GOT3 (cell line): ENCODE measurements at places on chromosomes 16 and 17.

GRCh38 chr17:28317099-28317965, 1.7 kb upstream of the TMEM97 start:
- no peak for DNase-seq

- DNase-seq, result no peak
Observed at GRCh38 chr16:7313170-7313569, 19.5 kb upstream of the RBFOX1 start.

DNA sequence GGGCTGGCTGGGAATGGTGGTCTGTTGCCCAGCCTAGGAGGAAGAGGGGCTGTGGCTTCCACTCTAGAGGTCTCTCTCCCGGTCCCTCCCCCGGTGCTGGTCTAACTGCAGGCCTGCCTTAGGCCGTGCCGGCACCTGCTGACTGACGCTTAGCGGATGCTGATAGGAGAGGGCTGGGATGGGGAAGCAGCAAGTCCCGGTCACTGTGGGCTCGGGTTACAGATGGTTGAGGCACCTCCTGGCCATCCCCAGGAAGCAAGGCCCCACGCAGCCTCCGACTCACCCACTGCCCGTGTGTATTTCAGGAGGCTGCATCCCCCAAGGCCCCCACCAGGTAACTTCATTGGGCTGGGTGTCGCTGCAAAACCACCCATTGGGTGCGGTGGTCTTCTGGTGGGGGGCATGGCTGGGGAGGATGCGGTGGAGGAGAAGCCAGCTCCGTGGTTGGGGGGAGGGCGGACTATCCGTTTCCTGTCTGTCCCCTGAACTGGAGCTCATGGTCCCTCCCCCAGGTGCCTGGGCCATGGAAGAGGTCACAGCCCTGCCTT, 278.9 kb downstream of the SEC14L1 start:
- no peak for DNase-seq

DNA sequence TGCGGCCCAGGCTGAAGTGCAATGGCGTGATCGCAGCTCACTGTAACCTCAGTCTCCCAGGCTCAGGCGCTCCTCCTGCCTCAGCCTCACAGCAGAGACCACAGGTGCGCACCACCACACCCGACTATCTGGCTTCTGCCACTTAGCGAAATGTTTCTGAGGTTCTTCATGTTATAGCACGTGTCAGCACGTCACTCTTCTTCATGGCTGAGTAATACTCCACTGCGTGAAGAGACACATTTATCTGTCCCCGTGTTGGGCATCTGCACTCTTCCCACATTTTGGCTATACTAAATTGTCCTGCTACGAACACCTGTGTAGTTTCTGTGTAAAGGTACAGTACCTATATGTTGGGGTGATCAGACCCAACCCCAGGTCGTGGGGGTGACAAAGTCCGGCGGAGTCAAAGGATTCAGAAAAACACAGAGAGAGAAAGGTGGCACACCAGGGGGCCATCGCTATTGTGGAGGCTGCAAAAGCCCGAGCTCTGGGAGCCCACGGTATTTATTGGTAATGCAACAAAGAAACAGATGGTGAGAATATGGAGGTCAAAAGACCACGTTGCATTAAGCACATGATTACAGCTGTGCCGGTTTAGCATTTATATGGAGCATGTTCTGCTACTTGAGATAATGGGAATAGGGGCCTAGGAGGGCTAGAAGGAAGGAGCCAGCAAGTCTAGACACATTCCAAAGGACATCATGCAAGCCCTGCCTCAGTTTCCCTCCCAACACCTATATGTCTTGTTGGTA, 851 bp upstream of the DPEP1 start:
- no peak for DNase-seq

DNA sequence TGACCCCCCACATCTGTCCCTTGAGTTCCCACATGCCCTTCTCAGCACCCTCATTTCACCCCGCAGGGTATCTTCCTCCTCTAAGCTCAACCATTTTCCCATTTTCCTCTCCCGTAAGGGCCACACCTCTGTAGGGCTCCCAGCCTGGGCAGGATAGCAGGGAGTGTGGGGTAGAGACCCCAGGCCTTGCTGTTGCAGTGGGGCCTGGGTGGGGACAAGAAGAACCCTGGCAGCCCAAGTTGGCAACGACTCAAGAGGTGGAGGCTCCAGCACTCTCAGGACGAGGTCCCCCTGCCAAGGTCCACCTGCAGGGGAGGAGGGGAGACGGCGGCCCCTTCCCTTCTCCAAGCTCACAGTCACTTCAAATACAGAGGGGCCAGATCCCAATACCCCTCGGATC, 2.0 kb upstream of the TMEM92 start:
- no peak for DNase-seq

DNA sequence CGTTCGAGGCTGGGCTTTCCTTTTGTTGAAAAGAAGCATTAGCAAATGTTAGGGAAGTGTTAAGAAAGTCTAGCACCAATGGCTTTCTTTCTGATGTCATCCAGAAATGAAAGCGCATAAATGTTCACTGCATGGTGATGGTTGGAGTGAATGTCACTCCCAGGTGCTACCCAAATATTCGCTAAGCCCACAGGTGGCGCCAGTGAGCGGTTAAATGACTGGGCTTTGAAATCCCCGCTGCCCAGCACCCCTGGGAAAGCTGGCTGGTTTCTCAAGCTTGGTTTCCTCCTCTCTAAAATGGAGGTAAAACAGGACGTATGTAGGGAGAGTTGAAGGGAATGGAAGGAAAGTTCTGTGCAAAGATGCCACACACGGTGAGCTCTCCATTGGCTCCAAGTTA, 104.4 kb downstream of the IRX5 start:
- DNase-seq, result no peak

GRCh38 chr17:74832421-74832820, 27.3 kb downstream of the GRIN2C start:
- no peak for DNase-seq

DNA sequence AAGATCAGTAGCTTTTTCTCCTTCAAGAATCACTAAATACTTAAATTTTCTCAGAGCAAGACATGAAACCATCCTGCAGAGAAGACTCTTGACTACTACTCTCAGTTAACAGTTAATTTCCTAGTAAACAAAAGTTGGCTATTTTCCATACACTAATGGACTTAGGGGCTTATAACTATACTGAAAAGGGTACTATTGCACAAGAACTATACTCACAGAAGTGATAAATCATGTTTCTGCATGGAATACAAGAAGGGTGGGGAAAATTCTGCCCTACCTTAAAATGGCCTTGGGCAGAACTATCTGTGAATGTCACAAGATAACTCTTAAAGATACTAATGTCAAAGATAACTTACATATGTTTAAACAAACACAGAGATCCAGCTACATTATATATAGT, 12.5 kb downstream of the ZNF652 start:
- DNase-seq, result no peak

- DNase-seq, result no peak
Observed at GRCh38 chr17:57920916-57921703, 34.1 kb downstream of the CUEDC1 start.

DNA sequence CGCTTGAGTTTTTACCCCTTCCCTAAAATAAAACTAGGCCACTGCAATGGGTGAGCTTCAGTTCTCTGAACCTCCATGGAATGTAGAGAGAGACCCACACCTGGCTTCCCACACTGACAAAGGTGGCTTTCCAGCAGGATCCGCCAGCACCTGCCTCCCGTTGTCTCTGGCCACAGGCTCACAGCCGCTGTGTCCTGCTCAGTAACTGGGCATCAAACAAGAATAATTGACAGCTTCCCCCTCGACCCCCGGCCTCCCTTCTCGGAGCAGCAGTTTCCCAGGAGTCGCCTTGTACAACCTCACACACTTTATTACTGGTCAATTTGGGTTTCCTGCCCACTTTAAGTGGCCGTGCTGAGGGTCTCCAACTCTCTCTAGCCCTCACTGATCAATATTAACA, 586.1 kb upstream of the PSMD7 start:
- no peak for DNase-seq

DNA sequence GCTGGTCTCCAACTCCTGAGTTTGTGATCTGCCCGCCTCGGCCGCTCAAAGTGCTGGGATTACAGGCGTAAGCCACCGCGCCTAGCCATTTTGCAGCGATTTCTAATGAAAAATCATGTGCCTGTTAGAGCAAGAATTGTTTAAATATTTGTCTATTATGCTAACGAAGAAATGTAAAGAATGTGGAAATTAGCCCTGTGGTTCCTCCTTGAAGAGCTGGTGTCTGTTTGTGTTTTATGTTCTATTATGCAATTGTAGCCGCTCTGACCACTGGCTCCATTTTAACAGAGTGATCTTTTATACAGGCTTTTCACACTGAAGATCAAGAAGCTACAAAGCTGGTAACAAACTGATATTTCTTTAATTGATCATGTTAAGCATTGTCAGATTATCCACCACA, 217.3 kb downstream of the USP22 start:
- DNase-seq, result no peak

GRCh38 chr17:39777534-39778365, 40.0 kb downstream of the GRB7 start:
- no peak for DNase-seq

- no peak for DNase-seq
Observed at GRCh38 chr16:14101415-14101814, 30.3 kb downstream of the MRTFB start.

GRCh38 chr16:22122239-22122638, 29.9 kb downstream of the VWA3A start:
- DNase-seq, result no peak

DNA sequence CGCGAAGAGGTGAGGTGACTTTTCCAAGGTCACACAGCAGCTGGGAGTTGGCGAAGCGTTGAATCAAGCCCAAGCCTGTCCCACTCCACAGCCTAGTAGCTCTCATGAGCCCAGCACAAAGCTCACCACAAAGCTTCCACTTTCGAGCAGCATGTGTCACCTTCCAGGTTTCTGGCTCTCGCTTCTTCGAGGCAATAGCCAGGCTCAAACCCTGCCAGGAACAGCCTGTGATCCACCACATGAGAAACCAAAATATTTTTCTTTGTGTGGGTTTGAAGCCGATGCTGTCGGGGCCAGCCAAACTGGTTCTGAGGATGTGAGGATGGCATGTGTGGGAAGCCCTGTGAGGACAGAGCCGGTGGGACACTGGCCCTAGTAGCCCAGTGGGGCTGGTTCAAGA, 68.1 kb downstream of the COG7 start:
- DNase-seq, result no peak

DNA sequence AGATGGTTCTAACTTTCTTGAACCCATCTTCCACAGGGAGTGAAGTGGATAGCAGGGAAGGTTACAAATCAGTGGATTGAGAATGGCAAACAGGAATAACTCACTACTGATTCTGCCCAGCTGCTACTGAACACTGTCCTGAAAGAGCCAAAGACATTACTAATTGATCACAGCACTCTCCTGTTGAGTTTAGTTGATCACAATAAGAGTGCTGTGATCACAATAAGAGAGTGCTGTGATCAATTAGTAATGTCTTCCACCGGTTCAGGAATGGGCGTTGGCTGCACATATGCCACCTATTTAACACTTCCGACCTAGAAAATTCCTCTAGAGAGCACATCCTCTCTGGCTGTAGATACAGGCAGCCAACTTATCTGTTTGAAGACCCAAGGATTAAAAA, 11.4 kb downstream of the CFAP97D1 start:
- no peak for DNase-seq

DNA sequence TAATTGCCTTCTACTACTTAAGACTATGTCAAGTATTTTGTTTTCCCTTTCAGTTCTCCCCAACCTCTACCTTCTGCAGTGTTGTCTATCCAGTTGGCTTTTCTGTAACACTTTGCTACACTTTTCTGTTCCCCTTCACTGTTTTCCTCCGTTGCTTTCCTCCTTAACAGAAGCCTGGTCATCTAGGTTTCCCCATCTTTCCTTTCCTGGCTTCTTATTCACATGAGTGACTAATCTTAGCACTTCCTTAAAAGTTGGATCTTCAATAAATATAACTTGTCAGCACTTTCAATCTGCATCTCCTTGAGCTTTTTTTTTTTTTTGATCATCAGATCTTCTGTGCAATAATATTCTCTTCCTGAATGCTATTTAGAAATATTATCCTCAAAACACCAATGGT, 2.8 kb upstream of the SLFN11 start:
- no peak for DNase-seq

GRCh38 chr17:47994724-47995123, 23.8 kb downstream of the CDK5RAP3 start:
- DNase-seq, result no peak

DNA sequence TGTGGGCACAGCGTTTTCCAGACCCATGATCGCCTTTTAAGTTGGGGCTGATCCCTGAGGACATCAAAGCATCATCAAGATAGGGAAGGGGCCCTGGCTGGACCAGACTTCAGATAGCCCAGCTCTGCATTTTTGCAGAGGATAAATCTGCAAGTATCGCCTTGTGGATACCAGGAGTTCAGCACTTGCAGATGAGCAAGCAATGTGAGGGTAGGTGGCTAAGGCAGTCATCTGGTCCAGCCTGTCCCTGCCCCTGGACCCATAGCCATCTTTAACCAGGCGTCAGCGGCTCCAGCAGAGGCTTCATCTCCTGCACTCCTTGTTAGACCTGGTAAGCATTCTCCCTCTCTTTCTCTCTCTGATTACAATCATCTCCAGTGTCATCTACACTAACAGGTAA, 9.0 kb upstream of the MRPS23 start:
- no peak for DNase-seq

- DNase-seq, result no peak
Observed at GRCh38 chr16:57244463-57244766, 644 bp upstream of the ARL2BP start.

DNA sequence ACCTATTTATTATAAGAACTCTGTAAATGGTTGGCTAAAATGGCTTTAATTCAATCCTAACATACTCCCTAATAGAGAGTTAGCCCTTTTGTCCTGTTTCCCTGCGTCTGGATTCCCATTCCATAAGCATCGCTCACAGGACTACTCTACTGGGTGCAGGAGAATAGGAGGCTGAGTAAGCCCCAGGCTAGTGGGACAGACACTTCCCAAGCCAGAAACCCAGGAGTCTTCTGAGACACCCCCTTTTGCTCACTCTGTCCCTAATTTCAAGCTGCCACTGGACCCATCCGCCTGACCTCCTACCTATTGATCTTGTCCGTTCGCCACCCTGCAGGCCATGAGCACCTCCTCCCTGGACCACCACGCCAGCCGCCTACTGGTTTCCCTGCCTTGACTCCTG, 16.7 kb upstream of the TOB1 start:
- DNase-seq, result no peak

GRCh38 chr17:73720187-73720834, 76.1 kb upstream of the SDK2 start:
- DNase-seq, result no peak

- no peak for DNase-seq
Observed at GRCh38 chr17:28712032-28712704, 480 bp upstream of the PROCA1 start.

- DNase-seq, result no peak
Observed at GRCh38 chr17:83031321-83031945, 48.0 kb upstream of the METRNL start.

GRCh38 chr16:19907161-19907992, 22.7 kb upstream of the GPRC5B start:
- DNase-seq, result peak; percentile 35

DNA sequence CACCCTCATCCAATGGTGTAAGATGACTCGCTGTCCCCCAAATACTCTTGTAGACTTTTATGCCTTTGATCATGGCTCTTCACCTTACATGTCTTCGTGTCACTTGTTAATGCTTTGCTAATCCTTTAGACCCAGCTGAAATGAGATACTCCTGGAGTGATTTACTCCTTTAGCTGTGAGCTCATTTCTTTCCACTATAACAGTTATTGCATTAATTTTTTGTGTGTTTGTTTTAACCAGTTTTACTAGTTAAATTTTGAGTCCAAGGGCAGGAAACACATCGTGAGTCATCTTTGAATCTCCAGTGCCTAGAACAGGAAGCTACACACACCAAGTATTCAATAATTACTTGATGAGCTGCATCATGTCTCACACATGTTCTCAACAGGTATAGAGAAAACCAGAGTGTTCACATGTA, 6.5 kb upstream of the CTCF start:
- DNase-seq, result no peak

- DNase-seq, result no peak
Observed at GRCh38 chr16:85239239-85239638, 127.0 kb upstream of the CIBAR2 start.
